ENCODE measurements at places on chromosomes 2 and 18.

- no peak for DNase-seq
Observed at GRCh38 chr18:10321576-10321975, 132.9 kb upstream of the APCDD1 start.

DNA sequence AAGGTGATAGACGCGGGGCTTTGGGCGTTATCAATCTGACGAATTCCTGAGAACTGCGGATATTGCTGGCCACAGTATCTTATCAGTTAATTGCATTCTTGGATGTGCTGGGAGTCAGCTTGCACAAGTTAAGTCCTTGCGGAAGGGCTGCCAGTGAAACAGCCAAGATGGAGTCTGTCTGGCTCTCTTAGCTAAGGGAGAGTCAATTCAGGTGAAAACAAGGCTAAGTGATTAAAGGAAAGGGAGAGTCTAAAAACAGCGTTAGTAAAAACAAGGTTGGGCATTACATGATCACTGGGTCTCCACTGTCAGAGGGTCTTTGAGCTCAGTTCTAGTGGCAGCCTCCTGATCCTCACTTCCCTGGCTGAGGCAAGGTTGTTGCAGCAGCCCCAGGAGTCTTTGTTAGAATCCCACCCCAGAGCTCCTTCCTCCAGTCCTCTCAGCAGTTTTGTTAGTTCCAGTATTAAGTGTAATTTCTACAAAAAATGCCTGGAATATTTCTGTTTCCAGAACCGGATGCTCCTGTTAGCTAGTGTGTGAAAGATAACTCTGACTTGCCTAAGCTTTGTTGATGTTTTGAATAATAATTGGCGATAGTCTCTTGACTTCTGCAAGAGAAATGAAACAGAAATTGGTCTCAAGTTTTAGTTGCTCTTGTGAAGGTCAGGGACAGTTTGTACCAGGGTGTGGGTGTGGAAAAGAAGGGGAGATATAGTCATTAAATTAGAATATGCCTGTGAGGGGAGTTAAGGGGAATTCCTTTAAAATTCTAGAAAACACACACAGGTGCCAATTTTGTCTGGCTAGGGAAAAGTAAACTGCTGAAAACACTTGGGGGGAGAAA is 10.6 kb downstream of the CFLAR start:
- no peak for DNase-seq

GRCh38 chr18:51645607-51646006 is 448.1 kb upstream of the MEX3C start:
- DNase-seq = no peak

DNA sequence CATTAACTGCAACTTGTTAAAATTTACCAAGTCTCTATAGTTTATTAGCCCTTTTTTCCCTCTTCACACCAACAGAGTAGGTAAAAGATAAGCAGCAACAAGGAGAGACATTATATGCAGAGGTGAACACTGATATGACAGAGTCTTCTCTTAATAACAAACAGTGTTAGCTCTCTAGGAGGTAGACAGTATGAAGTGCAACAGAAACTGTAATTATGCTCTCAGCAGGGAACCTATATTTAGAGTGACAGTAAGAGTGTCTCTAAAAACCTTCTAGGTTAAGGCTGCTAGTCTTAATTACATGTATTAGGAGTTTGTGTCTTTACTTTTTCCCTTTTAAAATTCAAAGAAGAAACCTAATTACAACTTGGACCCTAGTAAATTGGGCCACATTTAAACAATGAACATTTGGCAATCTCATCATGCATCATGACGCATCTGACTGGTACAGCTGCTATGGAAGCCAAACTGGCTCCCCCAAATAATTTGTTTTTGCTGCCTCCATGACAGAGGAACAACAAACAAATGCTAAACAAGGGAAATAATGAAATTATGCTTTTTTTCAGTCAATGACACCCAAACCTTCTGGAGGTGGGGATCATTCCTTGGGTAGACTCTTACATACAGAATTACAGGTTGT is 69.9 kb upstream of the MMADHC start:
- DNase-seq = no peak
